Cerebellar cortex (tissue), 1 donor: ENCODE measurements at places on chromosomes 16 and 17.

GRCh38 chr16:84541999-84542817, 37.7 kb upstream of the MEAK7 start:
- no peak for DNase-seq

GRCh38 chr16:58109330-58109729, 19.9 kb downstream of the CFAP20 start:
- no peak for DNase-seq

DNA sequence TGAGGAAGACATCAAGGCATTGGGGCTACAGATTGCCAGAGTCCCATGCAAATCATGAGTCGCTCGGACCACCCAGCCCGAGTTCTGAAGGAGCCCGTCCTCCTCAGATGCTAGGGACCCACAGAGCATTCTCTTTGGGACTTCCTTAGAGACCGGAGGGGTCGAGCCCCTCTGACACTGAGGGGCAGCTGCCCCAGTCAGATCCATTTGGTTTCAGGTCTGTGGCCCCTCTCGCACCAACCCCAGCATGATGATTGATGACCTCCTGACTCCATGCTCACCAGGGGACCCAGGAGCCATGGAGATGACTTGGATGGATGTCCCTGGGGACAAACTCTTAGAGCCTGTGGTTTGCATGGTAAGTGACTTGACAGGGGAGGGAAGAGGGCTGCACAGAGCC, 8.0 kb downstream of the PDF start:
- no peak for DNase-seq

DNA sequence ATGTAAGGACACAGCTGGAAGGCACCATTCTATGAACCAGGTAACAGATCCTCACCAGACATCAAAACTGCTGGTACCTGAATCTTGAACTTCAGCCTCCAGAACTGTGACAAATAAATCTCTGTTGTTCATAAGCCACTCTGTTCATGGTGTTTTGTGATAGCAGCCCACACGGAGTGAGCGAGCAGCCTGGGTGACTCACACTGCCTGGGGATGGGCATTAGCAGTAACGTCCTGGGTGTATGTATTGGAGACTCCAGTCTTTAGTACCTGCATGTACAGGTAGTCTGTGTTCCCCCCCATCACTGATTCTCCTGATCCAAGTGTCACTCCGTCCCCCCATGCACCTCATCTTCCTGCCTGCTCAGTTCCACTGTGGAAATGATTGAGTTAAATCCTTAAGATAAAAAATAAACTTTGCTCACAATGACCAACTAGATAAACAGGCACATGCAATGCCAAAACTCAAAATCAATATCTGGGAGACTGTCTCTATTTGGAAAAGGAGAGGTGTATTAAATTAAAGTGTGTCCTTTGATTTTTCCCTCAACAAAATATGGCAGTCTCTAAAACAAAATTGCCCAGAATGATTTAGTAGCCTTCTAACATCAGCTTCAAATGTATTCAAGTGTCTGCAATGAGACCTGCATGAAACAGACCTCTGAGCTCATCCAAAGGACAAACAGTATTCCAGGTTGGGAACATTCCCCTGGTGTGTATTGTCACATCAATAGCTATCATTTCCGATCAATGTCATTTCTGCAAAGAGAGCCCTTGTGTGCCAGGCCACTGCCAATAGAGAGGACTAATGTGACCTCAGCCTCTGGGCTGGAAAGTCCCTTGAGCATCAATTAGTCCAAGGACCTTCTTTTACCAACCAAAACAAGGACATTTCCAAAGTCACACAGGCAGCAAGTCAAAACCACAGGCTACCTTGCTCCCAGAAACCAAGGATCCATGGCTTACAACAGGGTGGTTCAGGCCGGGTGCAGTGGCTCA, 12.2 kb upstream of the VAT1L start:
- DNase-seq: no peak

DNA sequence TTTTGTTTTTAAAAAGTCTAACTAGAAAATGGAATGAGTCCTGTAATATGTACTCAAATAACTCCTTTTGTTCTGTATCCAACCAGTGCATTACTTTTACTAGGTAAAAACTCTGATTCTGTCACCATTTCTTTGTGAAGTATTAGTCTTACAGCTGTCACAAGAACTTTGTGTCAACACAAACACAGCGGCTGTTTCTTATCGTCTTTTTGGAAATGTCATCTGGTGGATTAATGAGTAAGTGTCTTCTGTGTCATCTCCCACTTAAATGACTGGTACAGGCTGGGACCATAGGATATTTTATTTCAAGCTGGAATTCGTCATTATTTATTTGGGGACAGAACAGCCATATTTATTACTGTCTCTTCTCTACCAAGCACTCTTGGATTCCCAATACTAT, 19.1 kb upstream of the ALDH3A2 start:
- no peak for DNase-seq

GRCh38 chr16:4203748-4204147, 38.1 kb downstream of the SRL start:
- no peak for DNase-seq

DNA sequence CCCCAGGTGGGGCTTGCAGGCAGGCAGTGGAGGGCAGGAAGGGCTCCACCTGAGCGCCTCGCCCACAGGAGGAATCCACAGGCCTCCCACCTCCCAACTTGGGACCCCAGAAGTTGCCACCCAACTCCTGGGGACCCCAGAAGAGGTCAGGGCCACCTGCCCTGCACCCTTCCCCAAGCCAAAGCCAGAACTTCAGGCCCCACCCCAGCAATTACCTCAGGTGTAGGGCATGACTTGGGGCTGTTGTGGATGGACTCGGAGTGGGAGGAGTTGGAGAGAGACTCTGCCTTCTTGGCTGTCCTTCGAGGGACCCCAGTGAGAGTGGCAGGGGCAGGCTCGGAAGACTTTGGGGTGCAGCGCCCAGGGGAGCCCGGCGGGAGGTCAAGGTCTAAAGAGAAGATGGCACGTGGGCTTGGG, 10.5 kb downstream of the TSPOAP1 start:
- no peak for DNase-seq

DNA sequence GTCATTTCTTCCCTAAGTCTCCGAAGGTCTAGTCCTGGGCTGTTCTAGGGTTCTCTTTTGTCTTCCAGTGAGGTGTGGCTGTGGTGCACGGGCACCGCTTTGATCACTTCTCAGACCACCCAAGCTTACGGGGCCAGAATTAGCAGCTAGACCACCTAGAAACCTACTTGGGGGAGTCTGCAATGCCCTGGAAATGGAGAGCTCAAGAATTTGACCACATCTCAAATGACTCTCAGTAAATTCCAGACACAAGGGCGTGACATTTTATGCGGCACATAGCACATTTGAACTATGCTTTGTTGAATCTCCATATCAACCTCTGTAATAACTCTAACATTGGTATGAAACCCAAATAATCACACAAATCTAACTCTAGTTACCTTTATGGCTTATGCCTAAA, 24.9 kb downstream of the TRIM16 start:
- DNase-seq: no peak

DNA sequence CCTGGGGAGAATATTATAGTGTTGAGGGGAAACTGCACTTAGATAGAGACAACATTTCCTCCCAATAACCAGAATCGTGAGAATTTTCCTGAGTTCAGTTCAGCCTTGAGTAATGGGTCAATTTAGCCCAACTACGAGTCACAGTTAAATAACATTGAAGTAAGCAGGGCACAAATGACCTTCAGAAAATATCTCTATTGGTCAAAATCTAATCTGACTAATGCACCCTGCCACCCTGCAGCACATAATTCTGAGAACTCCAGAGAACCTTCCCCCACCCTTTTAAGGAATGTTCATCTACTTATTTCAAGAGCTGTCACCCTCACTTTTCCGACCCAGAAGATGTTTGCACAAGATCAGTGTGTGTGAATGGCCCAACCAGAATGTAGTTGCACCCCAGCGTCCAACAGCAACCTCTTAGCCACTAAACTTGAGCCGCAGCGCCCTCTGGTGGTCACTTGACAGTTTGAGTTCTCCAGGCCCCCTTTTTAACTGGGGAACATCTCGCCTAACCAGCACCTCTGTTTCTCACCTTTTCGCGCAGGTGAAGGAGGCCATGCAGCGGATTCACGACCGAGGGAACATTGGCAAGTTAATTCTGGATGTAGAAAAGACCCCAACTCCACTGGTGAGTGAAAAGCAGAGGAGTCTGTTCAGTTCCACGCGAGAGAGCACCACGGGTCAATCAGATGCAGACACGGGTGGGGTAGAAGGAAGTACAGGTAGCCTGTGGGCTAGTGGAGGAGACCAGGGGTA, 50.9 kb upstream of the CLEC3A start:
- peak; percentile 88 for DNase-seq

DNA sequence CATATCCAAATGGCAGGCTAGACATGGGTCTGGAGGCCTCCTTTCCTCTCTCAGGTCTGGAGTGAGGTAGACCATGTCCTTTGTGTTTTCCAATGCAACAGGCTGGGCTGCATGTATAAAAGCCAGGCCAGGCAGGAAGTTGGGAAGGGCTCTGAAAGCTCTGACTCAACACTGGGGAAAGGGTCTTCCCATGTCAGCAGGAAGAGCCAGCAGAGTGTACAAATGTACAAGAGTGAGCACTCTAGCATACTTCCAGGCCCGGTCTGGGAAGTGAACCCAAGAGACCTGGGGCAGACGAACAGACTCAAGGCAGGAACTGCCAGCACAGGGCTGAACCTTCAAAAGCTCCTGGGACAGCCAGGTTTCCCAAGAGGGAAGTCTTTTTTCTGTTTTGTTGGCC, 7.0 kb downstream of the ATPAF2 start:
- DNase-seq: no peak

DNA sequence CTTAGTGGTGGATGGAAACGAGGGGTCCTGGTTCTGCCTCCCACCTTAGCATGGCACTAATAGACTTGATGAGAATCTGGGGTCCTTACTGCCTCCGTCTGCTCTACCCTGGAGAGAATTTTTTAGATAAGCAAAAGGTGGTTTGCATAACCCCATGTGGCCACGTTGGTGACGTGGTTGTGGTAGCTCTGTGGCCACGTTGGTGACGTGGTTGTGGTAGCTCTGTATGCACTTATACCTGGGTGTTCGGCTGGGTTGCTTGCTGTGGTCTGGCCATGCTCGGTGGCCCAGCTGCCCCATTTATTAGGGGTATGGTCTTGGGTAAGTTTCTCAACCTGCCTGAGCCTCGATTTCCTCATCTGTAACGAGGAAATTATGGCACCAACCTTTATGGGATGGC, 13.0 kb downstream of the SPIRE2 start:
- DNase-seq: no peak

DNA sequence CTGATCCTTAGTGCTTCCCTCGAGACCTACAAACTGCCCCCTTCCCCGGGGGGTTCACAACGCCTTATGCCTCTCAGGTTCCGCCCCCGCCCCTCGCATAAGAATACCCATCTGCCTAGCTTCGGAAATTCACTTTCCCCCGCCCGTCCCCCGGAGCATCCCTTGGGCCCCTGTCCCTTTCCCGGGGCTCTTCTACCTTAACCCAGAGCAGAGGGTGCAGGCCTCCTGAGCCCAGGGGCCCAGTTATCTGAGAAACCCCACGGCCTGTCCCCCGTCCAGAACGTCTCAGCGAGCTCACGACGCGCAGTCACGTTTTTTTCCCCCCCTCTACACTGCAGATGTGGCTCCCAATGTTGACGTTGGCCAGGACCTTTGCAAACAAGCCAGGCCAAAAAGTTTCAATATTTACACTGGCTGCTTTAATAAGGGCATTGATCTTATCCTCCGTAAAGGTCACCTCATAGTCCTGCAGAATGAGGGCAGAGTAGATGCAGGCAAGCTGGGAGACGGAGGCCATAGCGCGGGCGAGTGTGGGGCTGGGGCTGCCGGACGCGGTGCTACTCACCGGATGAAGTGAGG, 1.4 kb upstream of the NBR1 start:
- DNase-seq: peak; percentile 2

- DNase-seq: no peak
Measured at GRCh38 chr16:30895627-30896260, 670 bp upstream of the CTF1 start.

- DNase-seq: no peak
Measured at GRCh38 chr16:2246301-2246885, 5.0 kb downstream of the ECI1 start.

DNA sequence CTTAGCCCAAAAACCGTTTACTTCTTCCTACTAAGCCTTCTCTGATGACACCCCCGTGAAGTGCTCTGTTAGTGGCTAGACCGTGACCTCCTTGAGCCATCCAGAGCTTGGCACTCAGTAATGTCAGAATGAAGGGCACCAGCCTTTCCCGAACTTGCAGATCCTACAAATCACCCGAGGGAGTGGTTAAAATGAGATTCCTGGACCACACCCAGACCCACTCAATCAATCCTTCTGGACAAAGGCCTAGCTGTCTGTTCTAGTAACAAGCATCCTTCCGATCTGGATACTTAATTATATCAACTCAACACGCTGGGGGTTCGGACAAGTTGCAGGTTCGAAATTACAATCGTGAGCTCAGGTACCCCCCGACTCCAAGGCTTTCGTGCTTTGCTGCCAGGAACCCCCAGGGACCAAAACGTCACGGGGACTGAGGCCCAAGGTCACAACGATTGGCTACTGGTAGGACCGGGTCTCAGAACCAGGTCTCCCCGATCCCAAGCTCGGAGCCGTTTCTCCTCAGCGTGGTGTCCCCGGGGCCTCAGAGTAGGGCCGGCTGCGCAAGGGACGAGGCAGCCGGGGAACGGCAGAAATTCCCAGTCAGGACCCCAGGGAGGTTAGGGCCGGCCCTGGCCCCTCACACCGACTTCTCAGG, 527 bp downstream of the CIAPIN1 start:
- DNase-seq: peak; percentile 36

DNA sequence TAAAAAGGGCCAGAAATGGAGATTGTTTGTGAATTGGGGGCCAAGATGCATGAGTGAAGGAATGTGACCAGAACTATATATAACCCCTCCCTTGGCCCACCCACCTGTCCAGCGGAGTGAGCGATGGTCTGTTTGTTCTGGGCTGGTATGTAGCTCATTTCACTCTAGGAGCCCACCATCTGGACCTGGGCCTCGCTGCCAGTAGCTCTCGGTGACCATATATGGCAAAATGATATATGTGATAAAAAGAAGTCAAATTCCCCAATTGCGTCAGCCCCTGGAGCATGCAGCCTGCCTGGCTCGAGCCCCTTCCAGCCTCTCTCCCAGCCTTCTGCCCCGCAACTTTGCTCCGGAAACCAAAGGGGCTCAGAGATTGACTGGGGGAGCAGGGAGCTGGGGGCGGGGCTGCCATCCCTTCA, 47.3 kb downstream of the CCDC42 start:
- DNase-seq: peak; percentile 17

DNA sequence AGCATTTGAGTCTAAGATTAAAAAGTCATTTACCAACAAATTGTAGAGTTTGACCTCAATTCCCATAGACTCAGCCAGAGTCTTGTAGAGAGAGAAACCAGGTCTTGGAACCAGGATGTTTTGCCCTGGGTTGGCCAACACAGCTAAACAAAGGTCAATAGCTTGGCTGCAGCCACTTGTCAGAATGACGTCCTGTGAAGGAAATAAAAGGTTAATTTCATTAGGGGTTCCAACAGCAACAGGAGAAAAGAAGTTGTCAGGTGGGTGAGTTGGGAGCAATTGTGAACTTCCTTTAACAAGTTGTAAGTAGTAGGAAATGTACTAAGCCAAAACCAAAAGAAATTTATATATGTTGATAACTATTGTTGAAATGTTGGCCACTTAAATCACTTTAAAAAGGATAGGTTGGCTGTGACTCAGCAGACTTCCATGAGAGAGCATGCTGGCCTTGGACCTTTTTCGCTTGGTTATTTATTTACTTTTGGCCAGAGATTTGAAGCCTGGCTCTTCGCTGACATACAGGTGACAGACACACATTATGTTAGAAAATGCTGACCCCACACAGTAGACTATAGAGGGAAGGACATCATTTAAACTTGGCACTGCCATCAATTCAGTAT, 4.3 kb downstream of the TAT start:
- DNase-seq: no peak

GRCh38 chr17:38735161-38735997, 5.2 kb downstream of the CISD3 start:
- no peak for DNase-seq

- DNase-seq: no peak
Measured at GRCh38 chr17:36857698-36858097, 79.6 kb upstream of the LHX1 start.
